ENCODE measurements at places on chromosomes 6 and 20.

GRCh38 chr20:36313476-36313875 lies 7.3 kb downstream of the DLGAP4 start:
- DNase-seq: no peak

DNA sequence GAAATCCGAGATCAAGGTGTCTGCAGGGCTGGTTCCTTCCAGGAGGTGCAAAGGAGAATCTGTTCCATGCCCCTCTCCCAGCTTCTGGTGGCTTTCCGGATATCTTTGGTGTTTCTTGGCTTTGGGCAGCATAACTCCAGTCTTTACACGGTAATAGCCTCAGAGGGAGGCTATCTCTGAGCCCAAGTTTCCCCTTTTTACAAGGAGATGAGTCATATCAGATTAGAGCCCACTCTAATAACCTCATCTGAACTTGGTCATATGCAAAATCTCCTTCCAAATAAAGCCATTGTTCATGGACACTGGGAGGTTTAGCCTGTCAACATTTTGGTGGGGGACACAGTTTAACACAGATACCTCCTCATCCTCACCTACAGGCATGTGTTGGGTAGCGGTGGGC lies 213.7 kb downstream of the ATXN1 start:
- DNase-seq: no peak

GRCh38 chr6:154399097-154399496 lies 42.5 kb upstream of the IPCEF1 start:
- DNase-seq: no peak

DNA sequence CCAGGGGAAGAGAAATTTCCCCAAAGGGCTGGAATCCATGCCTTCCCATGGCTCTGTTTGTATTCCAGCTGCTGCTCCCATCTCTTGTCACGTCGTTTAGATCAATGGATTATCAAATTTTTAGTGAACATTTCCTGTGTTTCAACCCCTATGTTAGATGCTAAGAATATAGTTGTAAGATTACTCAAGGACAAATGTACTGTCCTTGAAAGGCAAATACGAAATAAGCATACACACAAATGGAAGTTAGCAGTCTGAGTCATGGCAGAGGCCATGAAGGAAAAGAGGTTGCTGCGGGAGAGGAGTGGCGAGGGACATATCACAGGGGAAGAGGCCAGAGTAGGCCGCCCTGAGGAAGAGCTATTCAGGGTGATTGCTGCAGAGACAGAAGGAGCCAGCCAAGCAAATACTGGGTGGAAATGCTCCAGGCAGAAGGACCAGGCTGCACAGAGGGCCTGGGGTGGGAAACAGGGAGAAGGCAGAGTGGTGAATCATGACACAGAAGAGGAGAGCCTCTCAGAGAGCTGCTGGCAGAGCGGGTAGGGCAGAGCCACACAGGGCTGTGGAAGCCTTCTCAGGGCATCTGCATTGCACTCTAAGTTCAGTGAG lies 219.2 kb upstream of the LRFN2 start:
- DNase-seq: no peak

GRCh38 chr6:106702451-106703110 lies 73.2 kb downstream of the QRSL1 start:
- DNase-seq: peak; percentile 68

DNA sequence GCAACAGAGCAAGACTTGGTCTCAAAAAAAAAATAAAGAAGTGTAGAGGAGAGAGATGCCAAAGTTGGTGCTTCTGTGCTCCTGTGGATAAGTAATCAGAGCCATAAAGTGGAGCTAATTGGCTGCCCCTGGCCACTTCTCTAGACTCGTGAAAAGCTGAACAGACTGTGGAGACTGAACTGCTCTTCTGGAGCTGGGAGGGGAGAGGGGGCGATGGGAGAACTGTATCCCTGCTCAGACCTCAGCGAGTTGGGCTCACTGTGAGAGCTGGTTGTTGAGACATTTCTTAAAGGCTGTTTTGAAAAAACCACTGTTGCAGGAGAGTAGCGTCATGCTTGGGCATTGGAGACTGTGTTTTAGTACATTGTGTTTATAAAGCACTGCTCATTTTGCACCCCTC lies 125.7 kb downstream of the TCP11 start:
- no peak for DNase-seq

GRCh38 chr6:121055572-121056163 lies 278.6 kb downstream of the TBC1D32 start:
- peak; percentile 73 for DNase-seq

DNA sequence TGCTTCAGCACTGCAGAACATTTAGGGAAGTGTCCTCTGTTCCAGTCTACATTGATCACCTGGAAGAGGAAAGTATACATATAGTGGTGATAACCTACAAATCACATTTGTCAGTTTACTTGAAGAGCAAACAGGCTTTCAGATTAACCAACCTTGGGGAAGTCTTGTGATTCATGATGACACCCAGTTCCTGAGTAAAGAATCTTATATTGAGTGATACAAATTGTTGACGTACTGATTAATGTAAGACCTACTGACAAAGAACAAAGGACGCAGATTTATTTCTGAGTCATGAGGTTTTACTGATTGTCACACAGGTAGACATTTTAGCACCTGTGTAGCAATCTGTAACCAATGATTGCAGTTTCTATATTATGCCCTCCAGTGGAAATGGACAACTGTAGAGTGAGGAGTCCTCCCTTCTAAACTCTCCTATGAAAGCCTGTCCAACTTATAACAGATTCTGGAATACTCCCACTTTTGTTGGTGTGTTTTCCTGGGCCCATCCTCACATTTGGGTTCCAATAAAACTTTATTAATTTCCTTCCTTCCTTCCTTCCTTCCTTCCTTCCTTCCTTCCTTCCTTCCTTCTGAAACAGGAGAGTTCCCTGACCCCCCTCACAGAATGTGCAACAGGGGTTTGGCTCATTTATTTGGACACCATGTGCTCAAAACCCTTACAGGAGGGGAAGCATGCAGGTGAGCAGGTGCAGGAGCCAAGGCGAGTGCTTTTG lies 113.5 kb downstream of the SLC35B3 start:
- DNase-seq: no peak

DNA sequence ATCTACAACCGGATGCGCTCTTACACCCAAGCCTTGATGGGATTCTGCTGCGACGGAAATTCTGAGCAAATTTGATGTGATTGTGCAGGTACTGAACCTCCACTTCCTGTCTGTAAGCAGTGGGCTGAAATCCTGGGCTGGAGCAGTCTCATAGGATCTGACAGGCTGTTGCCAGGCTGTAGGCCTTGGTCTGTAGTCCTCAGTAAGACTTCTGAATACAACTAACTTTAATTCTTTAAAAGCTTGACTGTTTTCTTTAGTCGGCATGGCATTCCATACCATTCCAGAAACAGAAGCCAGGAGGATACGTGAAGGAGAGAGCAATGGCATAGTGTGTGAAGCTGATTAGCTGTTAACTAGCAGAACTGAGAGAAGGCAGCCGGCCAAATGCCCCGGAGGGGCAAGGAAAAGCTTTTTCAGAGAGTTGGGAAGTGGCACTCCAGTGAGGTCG lies 68.3 kb downstream of the ADTRP start:
- DNase-seq: no peak

GRCh38 chr20:61253264-61253639 lies 1.2 kb downstream of the CDH4 start:
- peak; percentile 2 for DNase-seq

DNA sequence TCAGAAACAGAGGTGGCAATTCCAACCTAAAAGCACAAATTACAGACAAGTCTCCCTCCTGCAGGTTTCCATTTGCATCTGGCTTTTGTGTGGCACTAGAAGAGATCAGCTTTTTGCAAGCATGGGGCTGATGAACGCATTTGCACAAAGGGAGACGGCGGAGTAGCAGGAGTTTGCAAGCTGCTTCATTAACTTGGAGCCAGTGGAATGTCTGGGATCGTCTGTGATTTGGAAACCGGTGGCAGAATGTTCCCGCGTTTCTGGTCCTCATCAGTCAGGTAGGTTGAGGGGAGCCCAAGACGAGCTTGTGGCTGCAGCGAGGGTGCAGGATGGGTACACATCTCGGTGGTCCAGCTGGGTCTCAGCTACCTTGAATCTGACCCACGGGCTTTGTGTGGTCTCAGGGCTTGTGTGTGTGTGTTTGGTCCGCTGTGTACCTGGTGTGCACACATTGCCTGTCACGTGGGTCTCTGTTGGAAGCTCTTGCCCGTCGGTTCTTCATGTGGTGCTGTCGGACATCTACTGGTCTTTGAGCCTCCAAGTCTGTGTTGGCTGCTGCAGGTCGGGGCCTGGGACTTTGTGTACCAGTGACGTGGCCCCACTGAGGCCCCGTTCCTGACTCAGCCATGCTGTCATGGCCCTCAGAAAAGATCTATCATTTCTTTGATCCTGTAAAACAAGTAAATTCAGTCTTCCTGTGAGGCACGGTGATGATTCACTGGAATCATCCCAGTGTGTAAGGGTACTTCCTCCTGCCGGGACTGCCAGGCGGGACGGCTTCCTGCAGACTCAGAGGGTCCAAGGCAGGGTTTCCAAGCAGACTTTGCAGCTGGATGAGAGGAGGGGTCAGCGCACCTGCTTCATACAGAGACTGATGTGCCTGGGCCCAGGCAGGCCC lies 12.4 kb upstream of the MYT1 start:
- DNase-seq: no peak

DNA sequence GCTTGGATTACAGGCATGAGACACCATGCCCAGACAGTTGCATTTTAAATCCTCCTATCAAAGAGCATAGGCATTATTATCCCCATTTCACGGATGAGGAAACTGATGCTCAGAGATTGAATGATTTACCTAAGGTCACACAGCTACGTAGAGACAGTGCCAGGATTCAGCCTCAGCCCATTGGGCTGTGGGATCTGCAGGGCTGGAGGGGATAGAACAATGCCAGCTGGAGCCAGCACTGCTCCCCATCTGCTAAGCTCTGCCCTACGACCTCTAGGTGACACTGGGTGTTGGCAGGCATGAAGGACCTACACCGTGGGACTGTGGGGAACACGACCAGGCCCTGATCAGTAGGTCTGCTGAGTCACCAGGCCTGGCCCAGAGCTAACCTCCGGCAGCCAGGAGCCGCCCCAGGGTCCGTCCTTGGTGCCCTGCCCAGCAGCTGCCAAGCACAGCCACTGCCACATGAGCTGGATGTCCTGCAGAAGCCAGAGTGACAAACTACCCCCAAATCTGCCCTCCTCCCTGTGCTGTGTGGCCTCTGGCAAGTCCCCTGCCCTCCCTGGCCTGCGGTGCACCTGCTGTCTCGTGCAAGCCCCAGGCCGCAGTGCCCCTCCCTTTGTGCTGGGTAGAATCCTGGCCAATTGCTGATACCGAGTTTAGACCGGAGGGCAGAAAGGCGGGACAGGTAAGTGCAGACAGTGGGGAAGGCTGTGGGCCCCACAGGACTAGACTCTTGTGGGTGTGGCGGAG lies 47.6 kb upstream of the PTGIS start:
- peak; percentile 15 for DNase-seq

All from NCI-H2171 treated with DMSO at 0.1 percent for 48 hours (cell line).